HT1080 (cell line): ENCODE measurements at places on chromosomes 16 and 17.

- no peak for DNase-seq
Measured at GRCh38 chr16:25264597-25264996, 7.0 kb upstream of the ZKSCAN2 start.

DNA sequence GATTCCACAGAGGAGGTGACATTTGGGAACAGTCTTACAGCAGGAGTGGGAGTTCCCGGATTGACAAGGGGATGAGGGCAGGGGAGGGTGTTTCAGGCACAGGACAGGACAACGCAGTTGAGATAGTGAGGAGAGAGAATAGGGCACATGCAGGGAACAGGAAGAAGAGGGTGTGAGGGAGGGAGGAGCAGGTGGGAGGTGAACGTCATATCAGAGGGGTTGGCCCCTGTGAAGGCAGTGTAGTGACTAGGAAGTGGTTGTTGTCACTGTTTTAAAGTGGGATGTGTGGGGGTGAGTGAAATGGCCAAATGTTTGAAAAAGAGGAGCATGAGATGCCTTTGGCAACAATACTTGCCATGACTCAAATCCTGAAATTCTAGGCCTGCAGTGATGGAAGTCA, 12.2 kb downstream of the PRKCB start:
- DNase-seq, result no peak

DNA sequence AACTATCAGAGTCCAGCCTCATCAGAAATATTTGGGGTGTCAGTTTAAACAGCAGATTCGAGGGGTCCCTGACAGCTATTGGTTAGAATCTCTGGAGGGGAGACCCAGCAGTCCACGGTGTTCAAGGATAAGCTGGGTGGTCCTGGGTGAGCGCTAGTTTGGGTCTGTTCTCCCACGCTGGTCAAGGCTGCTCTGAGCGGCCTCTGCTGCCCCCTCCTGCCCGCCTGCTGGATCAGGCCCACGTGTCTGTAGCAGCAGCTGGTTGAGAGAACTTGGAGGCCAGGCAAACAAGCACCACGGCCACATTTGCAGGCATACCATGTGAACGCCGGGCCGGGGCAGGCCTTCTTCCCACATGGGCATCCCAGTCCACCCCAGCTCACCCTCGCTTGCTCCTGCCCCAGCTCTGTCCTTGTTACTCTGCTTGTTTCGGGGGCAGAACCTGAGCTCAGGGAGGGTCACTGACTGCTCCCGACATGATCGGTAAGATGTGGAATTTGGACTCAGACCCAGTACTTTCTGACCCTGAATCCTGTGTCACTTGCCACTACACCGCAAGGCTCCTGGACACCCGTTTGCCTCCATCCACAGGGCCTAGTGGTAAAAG, 7.4 kb downstream of the FOXF1 start:
- peak; percentile 53 for DNase-seq

- no peak for DNase-seq
Measured at GRCh38 chr17:80461528-80462160, 14.8 kb downstream of the NPTX1 start.

- DNase-seq, result no peak
Measured at GRCh38 chr17:72852277-72852938, 240.1 kb downstream of the SLC39A11 start.

GRCh38 chr16:4372578-4373355, 1.1 kb downstream of the VASN start:
- DNase-seq, result peak; percentile 44

DNA sequence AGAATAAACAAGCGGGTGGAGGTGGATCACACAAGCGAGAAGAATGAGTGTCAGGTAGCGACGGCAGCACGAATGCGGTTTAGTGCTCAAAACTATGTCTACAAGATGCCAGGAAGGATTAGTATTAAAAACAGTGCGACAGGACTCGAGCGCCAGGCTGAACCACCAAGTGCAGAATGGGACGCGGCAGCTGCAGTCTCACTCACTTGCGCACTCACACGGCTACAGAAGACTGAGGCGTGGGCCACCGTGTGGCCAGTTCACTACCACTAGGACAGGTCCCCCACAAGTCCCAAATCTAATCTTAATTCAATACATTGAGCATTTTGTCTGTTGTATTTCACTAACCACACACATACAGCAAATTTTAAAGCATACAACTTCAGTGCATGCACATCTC, 35.7 kb upstream of the TRAP1 start:
- no peak for DNase-seq

DNA sequence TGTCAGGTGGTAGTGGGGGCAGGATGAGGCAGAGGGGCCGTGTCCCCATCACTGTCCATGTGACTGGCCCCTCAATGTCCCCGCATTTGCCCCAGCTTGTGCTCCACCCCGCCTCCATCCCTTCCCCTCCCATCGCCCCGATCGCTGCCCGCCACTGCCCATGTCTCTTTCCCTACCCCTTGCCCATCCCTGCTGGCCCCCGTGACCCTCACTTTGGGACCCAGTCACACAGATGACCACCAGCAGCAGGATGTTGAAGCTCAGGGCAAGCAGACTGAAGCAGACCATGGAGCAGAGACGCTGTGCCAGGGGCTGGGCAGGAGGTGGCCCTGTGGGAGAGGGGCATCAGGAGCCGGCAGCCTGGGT, 6.1 kb downstream of the ASGR2 start:
- no peak for DNase-seq

DNA sequence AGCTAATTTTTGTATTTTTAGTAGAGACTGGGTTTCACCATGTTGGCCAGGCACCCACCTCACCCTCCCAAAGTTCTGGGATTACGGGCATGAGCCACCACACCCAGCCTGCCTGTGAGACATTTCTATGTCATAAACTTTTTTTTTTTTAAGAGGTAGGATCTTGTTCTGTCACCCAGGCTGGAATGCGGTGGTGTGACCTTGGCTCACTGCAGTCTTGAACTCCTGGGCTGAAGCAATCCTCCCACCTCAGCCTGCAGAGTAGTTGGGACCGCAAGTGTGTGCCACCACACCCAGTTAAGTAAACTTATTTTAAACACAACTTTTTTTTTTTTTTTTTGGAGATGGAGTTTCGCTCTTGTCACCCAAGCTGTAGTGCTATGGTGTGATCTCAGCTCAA, 47.2 kb downstream of the SCNN1G start:
- DNase-seq, result peak; percentile 28

DNA sequence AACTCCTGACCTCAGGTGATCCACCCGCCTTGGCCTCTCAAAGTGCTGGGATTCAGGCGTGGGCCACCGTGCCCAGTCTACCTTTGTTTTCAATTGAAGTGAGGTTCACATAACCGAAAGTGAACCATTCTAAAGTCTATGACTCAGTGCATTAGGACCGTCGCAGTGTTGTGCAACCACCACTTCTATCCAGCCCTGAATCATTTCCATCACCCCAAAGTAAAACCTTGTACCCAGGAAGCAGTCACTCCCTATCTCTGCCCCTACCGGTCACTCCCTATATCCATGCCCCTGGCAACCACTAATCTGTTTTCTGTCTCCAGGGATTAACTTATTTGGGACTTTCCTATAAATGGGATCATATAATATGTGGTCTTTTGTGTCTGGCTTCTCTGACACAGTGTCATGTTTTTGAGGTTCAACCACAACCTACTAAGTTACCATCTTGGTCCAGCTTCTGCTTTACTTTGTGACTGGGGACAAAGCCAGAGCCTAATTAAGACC, 28.3 kb upstream of the CDC42EP4 start:
- peak; percentile 96 for DNase-seq

DNA sequence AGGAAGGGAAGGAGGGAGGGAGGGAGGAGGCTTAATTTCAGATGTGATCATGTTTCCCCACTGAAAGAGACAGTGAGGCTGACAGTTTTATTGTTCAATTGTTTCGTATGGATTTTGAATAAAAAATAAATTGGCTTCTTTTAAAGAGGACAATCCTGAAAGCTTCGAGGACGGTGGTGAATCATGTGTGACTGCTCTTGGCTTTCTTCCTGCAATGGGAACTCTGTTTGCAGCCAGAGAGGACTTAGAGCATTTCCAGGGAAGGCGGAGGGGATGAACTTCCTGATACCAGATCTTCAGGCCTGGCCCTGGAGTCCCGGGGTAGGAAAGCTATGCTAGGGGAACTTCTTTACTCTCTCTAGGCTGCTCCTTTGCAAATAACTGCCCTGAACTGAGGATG, 72.8 kb upstream of the C16orf82 start:
- peak; percentile 11 for DNase-seq

DNA sequence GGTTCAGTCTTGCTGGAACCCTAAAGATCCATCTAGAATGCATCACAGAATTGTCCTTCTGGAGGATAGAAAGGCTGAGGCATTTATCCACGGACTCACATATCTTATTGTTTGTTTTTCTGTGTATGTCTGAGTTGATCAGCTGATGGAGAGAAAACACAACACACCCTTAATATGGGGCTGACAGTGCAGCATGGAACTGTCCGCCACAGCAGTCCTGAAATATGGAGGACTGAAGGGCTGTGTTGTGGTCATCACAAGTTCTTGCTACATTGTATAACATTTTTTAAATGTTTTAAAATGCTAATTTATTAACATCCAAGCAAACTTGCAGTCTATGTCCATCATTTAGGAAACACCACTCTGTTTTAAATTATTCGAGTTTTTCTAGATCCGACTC, 448.9 kb upstream of the ERCC4 start:
- no peak for DNase-seq

DNA sequence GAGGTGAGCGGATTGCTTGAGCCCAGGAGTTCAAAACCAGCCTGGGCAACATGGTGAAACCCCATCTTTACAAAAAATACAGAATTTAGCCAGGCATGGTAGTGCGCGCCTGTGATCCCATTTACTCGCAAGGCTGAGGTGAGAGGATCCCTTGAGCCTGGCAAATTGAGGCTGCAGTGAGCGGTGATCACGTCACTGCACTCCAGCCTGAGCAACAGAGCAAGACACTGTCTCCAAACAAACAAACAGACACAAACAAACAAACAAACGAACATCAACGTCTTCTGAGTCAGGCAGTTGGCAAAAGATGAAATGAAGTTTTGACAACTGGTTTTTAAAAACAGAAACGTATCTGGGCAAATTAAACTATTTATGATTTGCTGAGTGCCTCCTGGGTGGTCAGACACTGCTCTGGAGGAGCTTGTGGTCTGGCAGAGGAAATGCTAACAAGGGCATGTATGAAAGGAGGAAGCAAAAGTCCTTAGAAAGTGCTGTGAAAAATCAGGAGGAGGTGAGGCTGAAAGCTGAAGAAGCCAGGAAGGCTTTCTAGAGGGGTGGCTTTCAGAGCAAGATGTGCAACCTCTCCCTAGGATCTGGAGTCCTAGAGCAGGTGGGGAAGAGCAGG, 10.2 kb upstream of the KRT20 start:
- DNase-seq, result no peak

GRCh38 chr16:53771655-53772497, 67.9 kb downstream of the FTO start:
- DNase-seq, result no peak

GRCh38 chr17:75601057-75601987, 13.7 kb downstream of the MYO15B start:
- peak; percentile 37 for DNase-seq

GRCh38 chr17:7838090-7839075, 4.4 kb downstream of the KDM6B start:
- no peak for DNase-seq

DNA sequence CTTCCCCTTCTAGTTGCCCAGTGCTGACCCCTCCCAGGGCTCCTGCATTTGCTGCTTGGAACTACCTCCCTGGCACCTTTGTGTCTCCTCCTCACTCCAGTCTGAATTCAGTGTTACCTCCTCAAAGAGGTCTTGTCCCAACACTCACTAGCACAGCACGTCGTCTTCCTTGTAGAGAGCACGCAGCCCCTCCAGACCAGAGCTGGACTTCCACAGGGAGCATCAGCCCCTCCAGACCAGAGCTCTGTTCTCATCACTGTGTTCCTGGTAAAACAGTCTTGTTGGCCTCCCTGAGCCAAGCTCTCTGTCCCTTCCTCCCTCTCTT, 27.8 kb upstream of the MGAT5B start:
- no peak for DNase-seq

DNA sequence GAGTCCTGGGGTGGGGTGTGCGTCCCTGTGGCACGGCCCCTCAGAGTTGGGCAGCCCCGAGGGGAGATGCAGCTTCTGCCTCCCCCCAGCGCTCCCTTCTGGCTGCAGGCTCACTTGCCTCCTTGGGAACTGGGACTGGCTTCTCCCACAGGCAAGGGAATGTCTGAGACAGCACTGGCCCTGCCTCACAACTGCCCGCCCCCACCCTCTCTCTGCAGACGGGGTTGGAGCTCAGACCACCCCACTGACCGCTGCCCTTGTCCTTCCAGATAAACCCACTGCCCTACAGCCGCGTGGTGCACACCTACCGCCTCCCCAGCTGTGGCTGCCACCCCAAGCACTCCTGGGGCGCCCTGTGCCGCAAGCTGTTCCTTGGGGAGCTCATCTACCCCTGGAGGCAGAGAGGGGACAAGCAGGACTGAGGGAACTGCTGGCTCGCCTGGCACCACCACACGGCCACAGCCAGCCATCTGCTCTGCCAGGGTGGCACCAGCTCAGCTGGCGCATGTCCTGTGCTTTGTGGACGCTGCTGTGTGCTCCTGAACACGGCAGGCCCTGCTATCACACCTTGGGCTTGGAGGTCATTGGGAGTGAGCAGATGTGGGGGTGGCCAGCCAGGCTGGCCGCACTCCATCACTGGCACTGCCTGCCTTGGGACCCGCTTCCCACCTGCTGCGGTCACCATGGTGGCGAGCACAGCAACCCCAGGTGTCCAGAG, 7.1 kb upstream of the RAB40C start:
- DNase-seq, result no peak

GRCh38 chr17:17888371-17888770, 51.6 kb upstream of the SREBF1 start:
- no peak for DNase-seq

GRCh38 chr16:73355981-73356380, 308.1 kb upstream of the ZFHX3 start:
- no peak for DNase-seq
